Cardiac fibroblast (primary cell): ENCODE measurements at places on chromosomes 7 and 10.

- DNase-seq: peak; percentile 29
Measured at GRCh38 chr7:151756076-151756731, 120.7 kb downstream of the PRKAG2 start.

DNA sequence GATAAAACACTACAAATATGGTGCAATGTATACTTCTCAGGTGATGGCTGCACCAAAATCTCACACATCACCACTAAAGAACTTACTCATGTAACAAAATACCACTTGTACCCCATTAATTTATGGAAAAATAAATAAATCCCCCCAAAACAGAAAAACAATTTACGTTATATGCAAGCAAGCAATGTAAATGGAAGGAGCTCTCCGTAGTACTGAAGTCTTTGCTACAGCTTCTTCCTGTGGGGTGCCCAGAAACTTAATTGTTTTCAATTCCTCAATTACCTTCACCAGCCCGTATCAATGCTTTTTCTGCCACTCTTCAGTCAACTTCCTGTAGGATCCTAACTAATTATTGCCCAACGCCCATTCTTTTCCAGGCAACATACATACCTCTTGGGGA, 138.1 kb downstream of the RELN start:
- peak; percentile 39 for DNase-seq

DNA sequence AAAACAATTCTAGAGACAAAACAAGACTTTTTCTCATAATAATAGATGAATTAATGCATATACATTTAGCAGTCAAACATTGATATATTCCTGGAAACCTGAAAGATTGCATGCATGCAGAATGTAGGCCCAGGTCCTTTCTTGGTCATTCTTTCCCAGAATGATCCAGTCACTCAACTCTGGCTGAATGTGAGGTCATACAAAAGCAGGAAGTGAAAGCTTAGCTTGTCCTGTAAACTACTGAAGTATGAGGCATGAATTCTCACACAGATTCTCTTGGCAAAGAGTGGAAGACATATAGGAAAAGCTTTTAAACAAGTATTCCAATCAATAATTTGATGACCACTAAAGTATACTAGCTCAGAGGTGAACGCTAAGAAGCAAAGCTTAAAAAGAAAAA, 253.9 kb downstream of the PPP1R3A start:
- DNase-seq: no peak

DNA sequence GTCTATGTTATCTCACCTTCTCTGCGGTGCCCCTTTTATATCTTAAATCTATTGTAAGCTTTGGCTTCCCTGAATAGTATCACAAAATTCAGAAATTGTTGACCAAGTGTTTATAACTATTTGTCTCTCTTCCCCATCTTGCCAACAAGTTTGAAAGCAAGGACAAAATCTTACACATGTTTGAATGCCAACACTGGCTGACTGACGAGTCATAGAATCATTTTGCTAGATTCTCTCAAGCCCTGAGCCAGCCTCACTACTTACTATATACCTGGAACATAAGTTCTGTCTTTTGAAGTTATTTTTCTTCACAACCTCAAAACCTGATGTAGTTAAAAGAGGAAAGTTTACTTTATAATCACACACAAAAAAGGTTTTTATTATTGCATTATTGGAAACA, 700.7 kb downstream of the PHTF2 start:
- DNase-seq: peak; percentile 15

DNA sequence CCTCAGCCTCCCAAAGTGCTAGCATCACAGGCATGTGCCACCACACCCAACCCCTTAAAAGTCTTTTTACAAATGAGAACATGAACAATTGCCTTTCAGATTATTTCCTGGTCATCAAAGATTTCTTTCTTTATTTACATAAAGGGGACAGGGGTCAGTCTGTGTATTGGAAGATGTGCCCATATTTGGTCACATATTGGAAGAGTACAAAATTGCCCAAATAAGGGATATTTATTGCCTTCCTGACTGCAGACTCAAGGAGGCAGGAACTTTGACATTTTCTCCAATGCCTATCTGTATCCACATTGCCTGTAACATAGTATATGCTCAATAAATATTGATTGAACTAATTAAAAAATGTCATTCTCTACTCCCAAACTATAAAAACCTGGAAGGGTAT, 25.9 kb upstream of the HERPUD2 start:
- DNase-seq: no peak

- no peak for DNase-seq
Measured at GRCh38 chr10:28307267-28307666, 4.4 kb upstream of the MPP7 start.

- DNase-seq: peak; percentile 27
Measured at GRCh38 chr10:29687421-29688164, 52.8 kb upstream of the SVIL start.

GRCh38 chr10:127347202-127347959, 151.0 kb upstream of the INSYN2A start:
- DNase-seq: no peak

- DNase-seq: no peak
Measured at GRCh38 chr7:127900732-127901685, 130.2 kb downstream of the LRRC4 start.

GRCh38 chr10:31528831-31529230, 209.8 kb downstream of the ZEB1 start:
- DNase-seq: no peak

DNA sequence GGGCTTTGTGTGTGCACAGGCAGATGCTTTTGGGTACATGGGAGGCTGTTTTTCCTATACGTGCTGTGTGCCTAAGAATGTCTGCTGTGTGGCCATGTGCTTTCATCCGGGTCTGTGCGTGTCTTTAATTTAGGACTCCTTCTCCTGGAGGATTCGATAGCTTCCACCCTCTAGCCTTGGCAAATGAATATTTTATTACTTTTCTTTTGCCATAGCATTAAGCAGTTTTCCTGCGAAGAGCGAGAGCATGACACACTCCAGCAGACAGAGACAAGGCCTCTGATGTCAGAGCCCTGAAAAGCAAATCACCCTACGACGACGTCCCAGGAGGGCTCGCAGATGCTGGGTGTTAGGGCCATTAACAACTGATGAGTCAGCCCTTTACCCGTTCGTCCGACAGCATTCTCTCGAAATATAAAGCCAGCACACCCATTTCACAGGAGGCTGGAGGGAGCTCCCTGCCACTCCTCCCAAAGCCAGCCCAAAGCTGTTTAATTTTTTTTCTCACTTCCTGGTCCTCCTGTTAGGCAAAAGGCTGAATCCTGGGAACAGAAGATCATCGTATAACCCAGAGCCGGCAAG, 311.3 kb upstream of the ZMIZ1 start:
- DNase-seq: peak; percentile 88

DNA sequence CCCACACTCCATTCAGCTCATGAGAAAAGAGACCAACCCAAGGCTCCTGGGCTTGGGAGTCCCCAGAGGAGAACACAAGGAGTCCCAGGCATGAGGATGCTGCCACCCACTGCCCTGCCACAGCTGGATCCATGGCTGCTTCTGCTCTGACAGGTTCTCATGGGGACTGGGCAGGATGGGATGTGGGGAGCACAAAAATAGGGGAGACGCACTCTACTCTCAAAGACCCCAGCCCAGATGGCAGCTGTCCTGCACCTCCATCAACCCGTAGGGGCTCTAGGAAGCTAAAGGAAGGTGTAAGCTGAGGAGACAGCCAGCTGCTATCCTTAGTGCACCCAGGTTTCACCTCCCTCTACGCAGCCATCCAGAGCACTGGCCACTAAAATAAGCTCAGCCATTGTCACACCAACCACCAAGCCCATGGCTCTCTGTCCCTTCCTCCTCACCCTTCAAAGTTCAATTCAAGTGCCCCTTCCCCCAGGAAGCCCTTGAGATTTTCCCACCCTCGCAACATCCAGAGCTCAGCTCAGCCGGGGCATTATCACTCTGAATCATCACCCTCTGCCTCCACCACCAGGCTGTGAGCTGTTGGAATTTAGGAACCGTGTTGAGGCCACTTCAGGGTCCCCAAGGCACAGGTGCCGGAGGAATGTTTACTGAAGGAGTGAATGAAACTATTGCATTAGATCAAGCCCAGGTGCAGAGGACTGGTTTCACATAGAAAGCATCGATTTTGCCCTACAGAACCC, 142.1 kb downstream of the GRID1 start:
- DNase-seq: no peak

DNA sequence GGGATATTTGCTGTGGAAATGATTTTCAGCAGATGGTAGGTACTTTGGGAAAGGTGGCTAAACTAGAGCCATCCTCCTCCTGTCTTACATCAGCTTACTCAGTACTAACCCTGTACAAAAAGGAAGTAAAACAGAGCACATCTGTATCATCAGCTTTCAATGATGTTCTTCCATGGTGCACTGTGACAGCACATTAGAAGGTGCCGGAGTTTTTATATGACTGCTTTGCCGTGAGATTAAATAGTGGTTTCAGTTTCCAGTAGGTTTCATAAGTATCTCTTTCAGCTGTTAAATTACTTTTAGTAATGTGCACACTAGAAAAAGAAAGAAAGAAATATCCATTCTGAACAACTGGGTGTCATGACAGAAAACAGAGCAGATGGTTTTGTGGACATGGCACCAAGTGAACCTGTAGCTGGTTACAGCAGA, 86.5 kb downstream of the ARID5B start:
- peak; percentile 22 for DNase-seq

GRCh38 chr10:53013201-53013810, 240.7 kb upstream of the MBL2 start:
- no peak for DNase-seq

DNA sequence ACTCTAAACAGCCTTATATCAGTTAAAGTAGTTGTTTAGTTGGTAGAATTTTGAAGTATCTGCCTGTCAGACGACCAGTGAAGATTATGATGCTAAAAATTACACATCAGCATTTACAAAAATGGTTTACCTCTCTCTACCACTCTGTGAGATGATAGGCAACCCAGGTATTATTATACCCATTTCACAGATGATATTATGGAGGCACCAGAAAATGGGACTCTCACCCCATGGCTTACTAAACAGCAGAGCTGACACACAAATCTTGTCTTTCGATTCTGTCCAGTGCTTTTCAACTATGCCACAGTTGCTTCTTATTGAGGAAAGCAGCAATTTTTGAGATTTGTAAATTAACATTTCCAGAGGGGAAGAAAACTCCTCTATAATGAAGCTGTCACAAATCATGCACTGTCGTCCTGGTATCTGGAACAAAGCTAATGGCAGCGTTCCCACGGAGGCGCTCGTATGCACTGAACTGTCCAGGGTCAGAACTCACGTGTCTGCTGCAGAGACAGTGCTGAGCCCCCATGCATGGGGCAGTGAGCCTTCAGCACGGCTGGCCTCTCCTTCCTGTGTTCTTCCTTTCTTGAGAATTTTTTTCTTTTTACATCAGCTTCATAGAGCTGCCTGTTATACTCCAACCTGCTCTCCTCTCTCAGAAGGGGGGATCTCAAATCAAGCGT, 381.1 kb downstream of the SDK1 start:
- DNase-seq: peak; percentile 4

DNA sequence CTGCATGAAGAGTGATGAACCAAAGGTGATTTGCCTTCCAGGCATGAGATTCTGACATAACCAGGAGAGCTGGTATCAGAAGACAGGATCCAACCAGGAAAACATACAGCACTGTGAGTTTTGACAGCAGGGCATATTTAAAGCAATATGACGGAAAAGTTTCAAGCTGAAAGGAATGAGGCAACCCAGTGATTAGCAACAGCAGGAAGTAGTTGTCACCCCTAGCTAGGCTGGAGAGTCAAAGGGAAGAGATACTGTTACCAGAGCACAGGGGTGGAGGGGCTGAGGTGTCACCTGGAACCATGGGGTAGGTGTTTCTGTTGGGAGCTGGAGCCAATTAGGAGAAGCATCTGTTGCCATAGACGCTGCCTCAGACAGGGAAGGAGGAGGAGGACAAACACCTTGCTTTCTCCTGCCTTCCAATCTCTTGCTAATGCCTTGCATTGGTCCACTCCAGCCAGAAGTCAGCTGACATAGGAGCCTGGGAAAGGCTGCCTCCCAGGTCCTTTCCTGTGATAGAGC, 125.4 kb upstream of the SORCS3 start:
- no peak for DNase-seq

- peak; percentile 92 for DNase-seq
Measured at GRCh38 chr7:100065452-100066186, 15.9 kb downstream of the ZNF3 start.

GRCh38 chr10:119550827-119551226, 8.3 kb upstream of the RGS10 start:
- DNase-seq: no peak

- no peak for DNase-seq
Measured at GRCh38 chr7:7054252-7054830, 128.0 kb upstream of the C1GALT1 start.

- DNase-seq: peak; percentile 99
Measured at GRCh38 chr7:32093415-32094408, 23.5 kb upstream of the PDE1C start.

DNA sequence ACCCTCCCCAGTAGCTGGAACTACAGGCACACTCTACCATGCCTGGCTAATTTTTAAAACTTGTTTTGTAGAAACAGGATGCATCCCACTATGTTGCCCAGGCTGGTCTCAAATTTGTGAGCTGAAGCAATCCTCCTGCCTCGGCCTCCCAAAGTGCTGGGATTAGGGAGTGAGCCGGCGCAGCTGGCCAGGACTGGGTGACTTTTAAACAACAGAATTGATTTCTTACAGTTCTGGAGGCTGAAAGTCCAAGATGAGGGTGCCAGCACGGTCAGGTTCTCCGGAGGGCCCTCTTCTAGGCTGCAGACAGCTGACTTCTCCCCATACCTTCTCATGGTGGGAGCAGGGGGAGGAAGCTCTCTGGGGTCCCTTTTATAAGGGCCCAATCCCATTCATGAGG, 75.2 kb upstream of the CHST15 start:
- DNase-seq: no peak

DNA sequence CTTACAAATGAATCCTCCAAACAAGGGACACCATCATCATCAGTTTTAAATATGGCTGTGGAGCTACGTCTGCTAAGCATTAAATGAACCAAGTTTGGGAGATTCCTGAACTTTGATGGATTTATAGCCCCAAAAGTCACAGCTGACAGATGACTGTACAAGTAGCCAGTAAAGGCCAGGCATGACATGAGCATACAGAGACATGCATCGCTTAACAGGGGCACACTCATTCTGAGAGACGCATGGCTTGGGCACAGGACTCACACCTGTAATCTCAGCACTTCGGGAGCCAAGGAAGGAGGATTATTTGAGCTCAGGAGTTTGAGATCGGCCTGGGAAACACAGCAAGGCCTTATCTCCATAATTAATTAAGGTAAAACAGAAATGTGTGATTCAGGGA, 166.2 kb downstream of the PARD3 start:
- no peak for DNase-seq

GRCh38 chr10:30869566-30869965, 162.1 kb downstream of the ZNF438 start:
- no peak for DNase-seq

- DNase-seq: no peak
Measured at GRCh38 chr7:48428091-48428684, 256.9 kb downstream of the ABCA13 start.

GRCh38 chr10:18260310-18260922, 120.2 kb downstream of the CACNB2 start:
- no peak for DNase-seq

- no peak for DNase-seq
Measured at GRCh38 chr10:3364768-3365480, 192.3 kb upstream of the PITRM1 start.

- DNase-seq: no peak
Measured at GRCh38 chr10:84221916-84222315, 3.4 kb downstream of the LRIT2 start.
